ENCODE measurements at places on chromosomes 5 and 9.

- DNase-seq: peak; percentile 33
Observed at GRCh38 chr9:135797507-135798262, 95.7 kb downstream of the KCNT1 start.

DNA sequence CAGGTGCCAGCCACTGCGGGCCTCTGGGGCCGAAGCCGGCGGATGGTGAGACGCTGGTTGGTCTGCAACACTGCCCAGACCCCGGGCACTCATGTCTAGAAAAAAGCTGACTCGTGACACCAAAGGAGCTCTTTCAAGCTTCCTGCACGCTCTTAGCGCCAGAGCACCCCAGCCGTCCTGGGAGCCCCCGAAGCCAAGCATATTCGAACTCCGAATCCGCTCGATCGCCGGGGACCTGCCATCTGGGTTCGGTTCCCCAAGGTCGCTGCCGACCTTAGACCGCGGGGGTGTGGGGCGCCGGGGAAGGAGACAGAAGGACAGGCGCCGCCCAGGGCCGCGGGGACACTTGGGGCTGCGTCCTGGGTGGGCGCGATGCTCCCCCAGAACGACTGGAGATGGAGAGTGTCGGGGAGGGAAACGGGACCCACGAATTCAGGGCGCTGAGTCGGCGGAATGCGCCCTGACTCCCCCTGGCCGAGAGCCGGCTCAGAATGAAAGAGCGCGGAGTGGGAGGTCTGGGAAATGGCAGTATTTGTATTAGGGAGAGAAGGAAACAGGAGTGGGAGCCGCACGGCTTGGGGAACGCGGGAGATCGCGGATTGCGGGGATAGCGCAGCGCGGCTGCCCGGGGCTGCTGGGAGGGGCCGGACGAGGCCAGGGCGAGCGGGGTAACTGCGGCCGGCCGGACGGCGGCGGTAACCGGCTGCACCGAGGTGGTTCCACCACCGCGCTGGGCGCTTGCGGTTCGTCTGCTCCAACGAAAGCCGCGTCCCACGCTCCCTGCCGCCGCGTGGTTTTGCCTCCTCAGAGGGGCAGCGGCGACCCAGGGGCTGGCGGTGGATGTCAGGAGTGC, 20.1 kb upstream of the MARCHF6 start:
- peak; percentile 67 for DNase-seq

GRCh38 chr5:73448463-73449136, at the start of gene FOXD1:
Gene FOXD1, minus strand, starts transcription at chr5:73448777. Its CDS starts 415 bp downstream, at chr5:73448362.
- DNase-seq: no peak

DNA sequence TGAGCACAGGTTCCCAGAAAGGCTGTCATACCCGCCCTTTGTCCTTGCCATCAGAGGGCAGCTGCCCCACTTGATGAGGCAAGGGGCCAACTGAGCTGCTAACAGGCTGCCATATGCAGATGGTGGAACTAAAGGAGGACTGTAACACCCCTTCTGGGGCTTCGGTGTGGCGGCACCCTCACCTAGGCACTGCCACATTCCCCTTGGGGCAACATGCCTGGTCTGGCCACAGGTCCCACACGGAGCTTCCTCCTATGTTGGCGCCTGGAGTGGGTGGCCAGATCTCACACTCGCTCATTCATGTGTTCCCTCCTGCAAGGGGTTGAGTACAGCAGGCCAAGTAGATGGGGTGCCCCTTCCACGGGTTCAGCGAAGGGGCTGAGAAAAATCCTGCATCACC, 777.4 kb upstream of the CHD1 start:
- no peak for DNase-seq

GRCh38 chr5:173454361-173454735, 126.1 kb upstream of the STC2 start:
- no peak for DNase-seq
